ENCODE measurements at places on chromosomes 2 and 18.

GRCh38 chr2:200455958-200456421 is 53.9 kb downstream of the KCTD18 start:
- no peak for DNase-seq

GRCh38 chr2:109311771-109312170 is 182.8 kb downstream of the SH3RF3 start:
- no peak for DNase-seq

- no peak for DNase-seq
Measured at GRCh38 chr18:36649205-36649604, 179.6 kb downstream of the TPGS2 start.

- no peak for DNase-seq
Measured at GRCh38 chr2:19826874-19827273, 74.9 kb downstream of the TTC32 start.

GRCh38 chr2:237455764-237456163 is 31.3 kb upstream of the MLPH start:
- DNase-seq, result no peak

DNA sequence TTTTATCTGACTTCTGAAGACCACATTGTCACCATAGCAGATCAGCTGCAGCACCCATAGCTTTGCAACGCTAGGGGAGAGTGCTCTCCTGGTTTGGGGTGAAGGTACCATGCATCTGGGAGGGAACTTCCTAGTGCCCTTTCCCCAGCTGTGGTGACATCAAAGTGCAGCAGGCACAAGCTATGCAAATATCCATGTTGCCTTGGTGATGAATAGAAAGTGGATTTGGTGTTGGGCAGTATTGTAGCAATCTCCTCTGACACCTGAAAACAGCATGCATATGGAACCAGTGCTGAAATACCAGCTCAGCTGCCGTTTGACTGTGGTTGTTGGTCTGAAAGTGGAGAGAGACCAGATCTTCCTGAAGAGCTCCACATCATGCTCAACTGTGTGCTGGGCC is 37.1 kb downstream of the BCL2L11 start:
- DNase-seq, result no peak

DNA sequence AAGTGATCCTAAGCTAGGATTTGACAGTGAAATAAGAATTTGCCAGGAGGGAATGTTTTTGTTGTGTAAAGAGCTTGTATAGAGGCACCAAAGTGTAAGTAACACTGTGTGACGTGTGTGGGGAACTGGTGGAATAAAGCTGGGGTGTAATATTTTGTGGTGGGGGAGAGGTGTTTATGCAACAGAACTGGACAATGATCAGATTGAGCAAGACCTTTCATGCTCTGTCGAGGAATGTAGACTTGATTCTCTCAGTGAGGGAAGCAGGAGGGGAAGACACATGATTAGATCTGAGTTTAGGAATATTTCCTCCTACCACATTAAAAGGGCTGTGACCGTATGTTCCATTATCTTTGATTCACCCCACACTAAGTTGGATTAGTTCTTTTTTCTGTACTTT is 43.6 kb downstream of the EFEMP1 start:
- DNase-seq, result no peak

DNA sequence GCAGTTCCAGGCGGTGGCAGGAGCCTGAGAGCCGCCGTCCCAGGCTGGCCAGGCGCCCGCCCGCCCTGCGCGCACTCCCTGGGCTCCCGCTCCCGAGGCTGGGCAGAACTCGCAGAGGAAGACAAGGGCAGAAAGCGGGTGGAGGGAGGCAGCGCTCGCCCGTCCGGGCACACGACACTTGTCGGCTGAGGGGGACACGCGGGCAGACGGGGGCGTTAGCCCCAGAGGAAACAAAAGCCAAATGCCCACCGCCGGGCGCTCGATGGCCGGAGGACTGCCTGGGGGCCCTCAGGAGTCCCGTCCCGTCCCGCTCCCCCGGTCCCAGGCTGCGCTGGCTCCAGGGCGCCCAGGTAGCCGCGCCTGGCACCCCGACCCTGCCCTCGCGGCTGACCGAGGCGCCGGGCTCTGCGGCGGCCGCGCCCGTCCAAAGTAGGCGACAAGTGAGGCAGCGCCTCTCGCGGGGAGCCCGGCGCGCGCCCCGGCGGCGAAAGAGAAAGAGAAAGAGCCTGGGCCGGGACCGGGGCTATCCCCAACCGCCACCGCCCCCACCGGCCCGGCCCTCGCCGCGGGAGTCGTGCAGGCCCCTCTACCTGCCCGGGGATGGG is 491 bp downstream of the L3MBTL4 start:
- DNase-seq, result no peak

DNA sequence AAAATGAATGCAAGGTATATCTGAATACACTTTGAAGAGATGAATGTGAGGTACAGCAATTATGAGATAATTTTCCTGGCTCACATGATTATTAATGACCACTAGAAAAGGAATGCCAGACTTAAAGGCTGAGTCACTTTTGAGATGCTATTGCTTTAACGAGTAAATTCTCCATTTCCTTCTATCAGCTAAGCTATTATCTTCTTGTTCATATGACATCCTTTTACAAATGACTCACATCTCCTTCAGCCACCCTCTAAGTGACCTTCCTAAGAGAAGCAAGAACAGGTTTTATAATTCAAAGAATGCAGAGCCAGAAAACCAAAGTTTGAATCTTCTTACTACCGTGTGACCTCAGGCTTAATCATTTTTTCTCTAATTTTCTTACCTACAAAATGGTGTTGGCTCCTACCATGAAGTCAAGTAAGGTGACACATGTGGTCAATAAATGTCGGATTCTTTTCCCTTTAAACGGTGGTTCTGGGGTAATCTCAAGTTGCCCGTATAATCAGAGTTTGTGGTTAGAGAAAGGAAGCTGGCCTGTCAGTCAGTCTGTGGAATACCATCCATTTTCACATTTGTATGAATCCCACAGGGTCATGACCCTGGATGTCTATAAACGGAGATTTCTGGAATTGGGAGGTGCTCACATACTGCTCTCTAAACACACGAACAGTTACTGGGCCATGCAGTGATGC is 184.0 kb upstream of the PID1 start:
- no peak for DNase-seq

DNA sequence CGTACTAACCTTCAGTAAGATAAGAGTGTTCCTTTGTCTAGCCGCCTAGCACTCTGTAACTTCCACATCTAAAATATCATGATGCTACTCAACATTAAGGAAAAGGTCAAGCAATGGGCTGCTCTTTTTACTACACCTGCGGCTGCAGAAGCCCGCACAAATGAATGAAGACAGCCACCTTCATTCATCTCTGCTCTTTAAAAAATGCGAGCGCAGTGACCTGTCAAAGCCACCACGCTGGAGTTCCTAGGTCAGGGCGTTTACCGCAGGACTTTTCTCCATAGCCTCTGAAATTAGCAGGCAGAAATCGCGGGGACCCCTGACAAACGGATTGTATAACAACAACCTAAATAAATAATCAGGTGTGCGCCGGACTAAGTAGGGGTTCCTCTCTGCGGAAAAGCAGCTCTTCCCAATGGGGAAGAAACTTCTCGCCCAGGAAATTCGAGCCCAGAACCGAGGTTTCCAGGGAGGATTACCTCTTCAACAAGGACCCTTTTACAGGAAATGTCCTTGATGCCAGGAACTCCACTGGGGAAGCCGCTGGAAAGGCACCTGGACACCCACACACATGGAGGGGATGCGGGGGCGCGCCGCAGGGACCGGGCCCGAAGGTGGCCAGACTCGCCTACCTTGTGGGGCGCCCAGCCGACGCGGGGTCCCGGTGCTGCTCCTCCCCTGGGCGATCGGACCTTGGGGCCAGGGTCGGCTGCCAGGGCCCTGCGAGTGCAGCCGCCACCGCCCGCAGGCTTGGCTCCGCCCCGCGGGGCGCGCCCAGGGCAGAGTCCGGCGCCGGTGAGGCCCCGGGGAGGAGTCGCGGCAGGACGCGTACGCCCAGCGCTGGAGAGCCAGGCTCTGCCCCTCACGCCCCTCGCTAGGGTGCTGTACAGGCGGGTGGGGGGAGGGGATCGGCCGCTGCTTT is at the start of gene CCDC68:
Gene CCDC68, minus strand, starts transcription at position 758 of the 922 bp plus-strand sequence. CDS start 16,670 bp downstream, outside the sequence.
- DNase-seq, result no peak

- DNase-seq, result no peak
Measured at GRCh38 chr2:38167968-38168350, 92.0 kb upstream of the CYP1B1 start.

DNA sequence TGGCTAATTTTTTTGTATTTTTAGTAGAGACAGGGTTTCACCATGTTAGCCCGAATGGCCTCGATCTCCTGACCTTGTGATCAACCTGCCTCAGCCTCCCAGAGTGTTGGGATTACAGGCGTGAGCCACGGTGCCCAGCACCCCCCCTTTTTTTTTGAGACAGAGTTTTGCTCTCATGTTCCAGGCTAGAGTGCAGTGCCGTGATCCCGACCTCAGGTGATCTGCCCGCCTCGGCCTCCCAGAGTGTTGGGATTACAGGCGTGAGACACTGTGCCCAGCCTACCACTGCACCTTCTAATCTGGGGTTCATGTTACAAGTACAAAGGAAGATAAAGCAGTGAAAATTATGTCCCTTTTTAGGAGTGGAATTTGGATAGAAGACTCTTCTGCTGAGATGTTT is 41.5 kb upstream of the CABLES1 start:
- no peak for DNase-seq

GRCh38 chr2:167048829-167049228 is 160.5 kb downstream of the XIRP2 start:
- no peak for DNase-seq

GRCh38 chr2:71129902-71130151 is 202 bp downstream of the MCEE start:
- DNase-seq, result no peak

DNA sequence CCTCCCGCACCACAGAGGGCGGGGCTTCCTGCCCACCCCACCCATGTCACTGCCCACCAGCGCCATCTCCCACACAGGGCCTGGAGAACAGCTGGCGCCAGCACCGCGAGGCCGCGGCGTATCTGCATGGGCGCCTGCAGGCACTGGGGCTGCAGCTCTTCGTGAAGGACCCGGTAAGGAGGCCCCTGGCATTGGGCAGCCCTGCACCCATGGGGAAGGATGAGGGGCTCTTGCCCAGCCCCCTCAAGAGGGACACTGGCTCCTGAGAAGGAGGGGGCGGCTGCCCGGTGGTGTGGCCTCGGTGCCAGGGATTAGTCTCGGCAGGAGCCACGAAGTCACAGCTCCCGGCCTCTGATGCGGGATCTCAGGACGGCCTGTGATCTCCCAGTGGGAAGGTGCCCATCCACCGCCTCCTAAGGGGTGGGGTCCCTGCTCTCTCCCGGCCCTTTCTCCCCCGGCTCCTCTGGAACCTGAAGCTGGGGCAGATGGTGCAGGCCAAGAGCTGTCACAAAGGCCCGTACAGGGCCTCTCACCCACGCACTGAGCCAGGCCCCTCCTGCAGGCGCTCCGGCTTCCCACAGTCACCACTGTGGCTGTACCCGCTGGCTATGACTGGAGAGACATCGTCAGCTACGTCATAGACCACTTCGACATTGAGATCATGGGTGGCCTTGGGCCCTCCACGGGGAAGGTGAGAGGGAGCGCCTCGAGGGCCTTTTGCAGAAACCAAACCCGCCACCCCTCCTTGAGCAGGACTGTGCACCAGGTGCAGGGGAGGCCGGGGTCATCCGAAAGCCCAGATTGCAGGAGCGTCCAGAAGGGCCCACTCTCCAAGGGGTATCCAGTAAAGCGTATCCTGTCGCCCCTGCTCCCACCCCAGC is 9.1 kb downstream of the AGXT start:
- DNase-seq, result no peak

DNA sequence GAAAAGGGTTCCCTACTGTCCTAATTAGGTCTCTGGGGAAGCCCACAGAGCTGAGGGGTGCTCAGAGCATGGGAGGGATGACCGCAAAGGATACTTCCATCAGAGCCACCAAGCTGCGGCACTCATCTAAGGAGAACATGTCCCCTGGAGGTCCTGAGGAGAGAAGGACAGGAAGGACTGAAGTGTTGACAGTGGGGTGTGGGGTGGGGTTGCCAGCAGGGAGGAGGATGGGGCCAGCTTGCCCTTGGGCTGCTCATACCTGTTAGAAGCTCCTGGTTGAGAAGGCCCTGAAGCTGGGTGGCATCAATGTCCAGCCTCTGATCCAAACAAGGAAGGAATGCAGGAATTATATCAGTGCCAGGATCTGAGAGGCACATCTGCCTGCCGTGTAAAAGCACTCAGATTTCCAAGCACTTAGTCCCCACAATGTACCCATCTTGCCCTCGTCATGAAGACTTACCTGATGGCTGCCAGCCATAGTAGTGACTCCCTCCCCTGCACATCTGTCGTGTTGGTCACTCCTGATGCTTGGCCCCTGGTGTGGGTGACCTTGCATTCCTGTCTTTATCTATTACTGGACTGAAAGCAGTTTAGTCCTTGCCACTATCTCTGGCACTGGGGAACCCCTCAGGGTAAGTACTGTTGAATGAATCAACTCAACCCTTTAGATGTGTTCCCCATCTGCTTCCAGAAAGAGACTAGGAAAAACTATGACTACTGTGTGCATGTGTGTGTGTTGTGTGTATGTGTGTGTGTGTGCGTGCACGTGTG is 68.9 kb downstream of the CAPN13 start:
- no peak for DNase-seq

DNA sequence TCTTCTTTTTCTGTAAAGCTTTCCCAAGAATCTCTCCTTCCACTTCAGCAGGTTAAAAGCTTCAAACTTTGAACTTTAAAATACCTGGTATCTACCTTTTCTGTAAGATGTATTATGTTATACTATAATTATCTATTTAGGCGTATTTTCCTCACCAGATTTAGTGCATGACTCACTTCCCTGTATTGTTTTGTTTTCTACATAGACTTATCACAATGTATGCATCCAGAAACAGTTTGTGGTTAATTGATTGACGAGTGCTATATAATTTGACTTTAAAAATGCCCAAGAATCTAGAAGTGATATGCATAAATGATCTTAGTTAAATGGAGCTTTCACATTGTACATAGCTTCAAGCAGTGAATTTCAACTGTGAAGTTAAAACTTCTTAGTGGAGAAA is 473.9 kb upstream of the CDH2 start:
- no peak for DNase-seq

- no peak for DNase-seq
Measured at GRCh38 chr2:237859082-237859433, 365 bp upstream of the RAMP1 start.

- no peak for DNase-seq
Measured at GRCh38 chr2:80363791-80364349, 59.3 kb upstream of the LRRTM1 start.

- DNase-seq, result no peak
Measured at GRCh38 chr2:42250925-42251324, 81.8 kb downstream of the EML4 start.

DNA sequence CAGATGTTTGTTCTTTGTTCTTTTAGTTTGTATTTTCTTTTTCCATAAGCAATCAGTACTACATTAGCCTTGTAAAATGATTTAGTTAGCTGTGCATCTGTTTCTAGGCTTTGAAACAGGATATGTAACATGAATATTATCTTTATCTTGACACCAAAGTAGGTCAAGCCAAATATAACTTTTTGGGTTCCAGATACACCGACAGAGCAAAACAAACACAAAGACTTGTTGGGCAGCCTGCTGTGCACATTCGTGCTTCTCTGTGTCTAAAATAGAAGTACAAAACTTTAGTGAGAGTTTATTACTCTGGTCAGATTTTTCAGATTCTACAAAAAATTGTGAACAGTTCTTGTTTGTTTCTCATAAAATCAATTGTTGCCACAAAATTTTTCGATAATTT is 1059.3 kb upstream of the GYPC start:
- DNase-seq, result no peak

Data from activated CD4-positive, CD25-positive, alpha-beta regulatory T cell treated with anti-CD3 and anti-CD28 coated beads, Interleukin-2, amount 50 U/mL, for 16 hours (primary cell).